Right cardiac atrium (tissue), 5 donors: ENCODE measurements at places on chromosomes 5 and 9. TPM values are rescaled to one million over a fixed set of nuclear protein-coding genes. Genes with fewer than 3 reads are reported as not detected.

OLFML2A gene
- 34.4 TPM for total RNA-seq

ABLIM3 gene
- total RNA-seq, result 185 TPM

EIF4E1B gene
- total RNA-seq, result not detected

IRGM gene
- not detected for total RNA-seq

MARVELD2 gene
- total RNA-seq, result 1.5 TPM

PRRC2B gene
- 175 TPM for total RNA-seq

PCDHB14 gene
- 5.2 TPM for total RNA-seq

PPP2R2B gene
- total RNA-seq, result 9.0 TPM

CEL gene
- 9.7 TPM for total RNA-seq

ZFP37 gene
- total RNA-seq, result 2.6 TPM

CHSY3 gene
- total RNA-seq, result 2.3 TPM

PTAR1 gene
- 37.1 TPM for total RNA-seq

UGT3A2 gene
- not detected for total RNA-seq

LCN1 gene
- 4.0 TPM for total RNA-seq

ARID3C gene
- total RNA-seq, result not detected

GAPT gene
- 0.20 TPM for total RNA-seq

DND1 gene
- not detected for total RNA-seq

ZNG1F gene
- total RNA-seq, result 2.0 TPM

MEGF9 gene
- total RNA-seq, result 15.1 TPM

LHX3 gene
- not detected for total RNA-seq

SPINK7 gene
- total RNA-seq, result not detected

TAF11L3 gene
- not detected for total RNA-seq

PRSS3 gene
- total RNA-seq, result not detected

IFNA7 gene
- not detected for total RNA-seq

ITGA2 gene
- total RNA-seq, result 1.3 TPM

CDC14B gene
- total RNA-seq, result 15.5 TPM

CEMIP2 gene
- total RNA-seq, result 26.4 TPM

ARSB gene
- 11.0 TPM for total RNA-seq

RASEF gene
- total RNA-seq, result not detected

PTPDC1 gene
- total RNA-seq, result 8.4 TPM

LRRC70 gene
- total RNA-seq, result 2.5 TPM

MIGA2 gene
- total RNA-seq, result 40.7 TPM

SLC36A2 gene
- not detected for total RNA-seq

NUTM2G gene
- total RNA-seq, result not detected

RLN2 gene
- total RNA-seq, result not detected

ANKRD33B gene
- total RNA-seq, result 2.2 TPM

ANKRD55 gene
- total RNA-seq, result 0.20 TPM

RANBP3L gene
- 1.9 TPM for total RNA-seq

NTNG2 gene
- total RNA-seq, result 14.6 TPM

PCDHA5 gene
- 0.06 TPM for total RNA-seq

TRAF1 gene
- 6.1 TPM for total RNA-seq

PCDHB13 gene
- 5.0 TPM for total RNA-seq

GARNL3 gene
- total RNA-seq, result 16.4 TPM

CDKN2A gene
- 0.37 TPM for total RNA-seq

JAK2 gene
- total RNA-seq, result 14.6 TPM

CCL27 gene
- total RNA-seq, result not detected

CDH6 gene
- 1.0 TPM for total RNA-seq

AGPAT2 gene
- total RNA-seq, result 69.5 TPM

NFIL3 gene
- 31.8 TPM for total RNA-seq

UBQLN1 gene
- total RNA-seq, result 81.3 TPM

ANKRD31 gene
- total RNA-seq, result 0.14 TPM

CD180 gene
- total RNA-seq, result 0.50 TPM

DDX46 gene
- total RNA-seq, result 31.1 TPM

OR1J2 gene
- not detected for total RNA-seq

TPPP gene
- total RNA-seq, result 18.7 TPM

CREB3 gene
- total RNA-seq, result 24.7 TPM
